ENCODE measurements at places on chromosomes 5 and 9.

- DNase-seq: no peak
Measured at GRCh38 chr5:152622628-152623027, 217.5 kb upstream of the NMUR2 start.

- no peak for DNase-seq
Measured at GRCh38 chr5:143019157-143019556, 249.0 kb downstream of the ARHGAP26 start.

DNA sequence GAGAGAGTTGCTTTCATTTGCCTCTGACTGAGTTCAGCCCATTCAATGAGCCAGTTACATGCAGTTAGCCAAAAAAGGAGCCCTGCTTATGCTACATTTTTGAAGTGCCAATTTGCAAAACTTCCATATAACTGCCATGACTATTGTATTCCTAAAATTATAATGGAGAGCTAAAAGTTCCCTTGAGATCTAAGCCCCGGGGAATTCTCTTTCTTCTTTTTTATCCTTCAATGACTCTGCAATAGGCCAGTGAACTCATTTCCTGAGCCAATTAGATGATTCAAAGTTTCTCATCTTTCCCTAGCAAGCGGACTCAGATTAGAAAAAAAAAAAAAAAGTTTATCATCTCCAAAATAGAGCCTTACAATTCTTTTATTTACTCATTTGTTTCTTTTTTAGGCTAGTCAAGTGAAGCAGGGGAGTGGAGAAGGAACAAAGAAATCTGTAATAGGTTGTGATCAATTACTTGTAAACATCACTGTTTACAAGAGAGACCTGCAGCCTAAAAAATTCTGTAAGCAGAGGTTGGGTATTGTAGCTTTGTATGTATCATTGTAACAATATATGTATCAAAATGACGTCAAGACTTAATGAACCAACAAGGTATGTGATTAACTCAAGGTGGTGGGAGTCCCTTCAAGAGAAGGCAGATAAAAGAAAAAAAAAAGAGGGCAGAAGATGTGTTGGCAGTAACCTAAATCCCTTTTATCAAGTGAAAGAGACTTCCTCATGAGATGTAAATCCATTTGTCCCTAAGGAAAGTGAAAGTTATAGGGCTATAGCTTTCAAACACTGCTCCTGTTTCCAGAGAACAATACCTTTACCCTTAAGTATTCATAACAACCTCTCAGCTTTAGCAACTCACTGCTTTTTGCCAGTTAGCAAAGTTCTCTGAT lies 48.7 kb upstream of the HOMER1 start:
- peak; percentile 82 for DNase-seq

DNA sequence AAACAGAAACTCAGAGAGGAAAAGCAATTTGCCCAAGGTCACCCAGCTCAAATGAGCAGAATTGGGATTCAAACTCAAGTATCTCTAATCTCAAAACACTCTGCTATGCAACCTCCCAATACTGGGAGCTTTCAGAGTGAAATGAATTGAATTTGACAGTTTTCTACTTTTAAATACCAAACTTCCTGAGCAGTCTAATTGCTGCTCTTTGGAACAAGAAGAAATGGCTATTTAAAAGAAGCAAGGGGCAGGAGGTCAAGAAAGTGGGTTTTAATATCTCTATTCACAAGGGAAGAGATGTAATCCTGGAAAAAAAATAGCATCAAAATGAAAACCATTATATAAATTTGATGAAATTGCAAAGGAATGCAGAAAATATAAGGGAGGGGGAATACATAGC lies 142.6 kb downstream of the INSYN2B start:
- DNase-seq: no peak

- no peak for DNase-seq
Measured at GRCh38 chr9:114096041-114096511, 3.0 kb downstream of the KIF12 start.

DNA sequence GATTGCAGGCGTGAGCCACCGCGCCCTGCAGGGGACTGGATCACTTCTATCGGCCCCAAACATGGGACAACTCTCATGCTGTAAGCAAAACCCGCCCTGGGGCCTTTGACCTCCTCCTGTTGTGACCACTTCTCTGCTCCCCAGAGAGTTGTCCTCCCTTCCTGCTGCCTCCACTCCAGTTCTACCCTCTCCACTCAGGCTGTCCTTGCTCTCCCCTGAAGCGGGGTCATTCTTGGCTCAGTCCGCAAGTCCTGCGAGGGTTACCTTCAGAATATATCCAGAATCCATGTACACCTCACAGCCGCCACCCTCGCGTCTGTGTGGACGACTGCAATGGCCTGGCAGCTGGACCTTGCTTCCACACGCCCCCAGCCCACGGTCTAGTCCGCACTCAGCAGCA lies 273.7 kb downstream of the PBX3 start:
- no peak for DNase-seq

GRCh38 chr5:141683596-141684141 lies 1.6 kb upstream of the ARAP3 start:
- no peak for DNase-seq

DNA sequence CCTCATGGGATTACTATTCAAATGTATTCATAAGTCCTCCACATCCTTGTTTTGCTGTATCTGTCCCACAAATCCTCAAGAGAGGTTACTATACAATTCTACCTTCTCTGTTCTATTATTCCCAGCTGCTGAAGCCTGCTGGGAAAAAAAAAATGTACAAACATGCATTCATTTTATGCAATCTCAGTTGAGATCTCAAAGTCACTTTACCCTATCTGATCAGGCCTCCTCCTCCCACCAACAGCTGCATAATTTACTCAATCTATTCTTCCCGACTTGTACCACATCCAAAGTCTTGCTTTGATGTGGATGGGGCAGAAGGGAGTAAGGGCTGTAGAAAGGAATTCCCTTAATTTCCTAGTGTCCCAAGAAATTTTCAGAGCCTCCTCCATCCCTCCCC lies 28.6 kb downstream of the PSIP1 start:
- no peak for DNase-seq

- DNase-seq: no peak
Measured at GRCh38 chr5:177445917-177446199, 756 bp upstream of the PRR7 start.

DNA sequence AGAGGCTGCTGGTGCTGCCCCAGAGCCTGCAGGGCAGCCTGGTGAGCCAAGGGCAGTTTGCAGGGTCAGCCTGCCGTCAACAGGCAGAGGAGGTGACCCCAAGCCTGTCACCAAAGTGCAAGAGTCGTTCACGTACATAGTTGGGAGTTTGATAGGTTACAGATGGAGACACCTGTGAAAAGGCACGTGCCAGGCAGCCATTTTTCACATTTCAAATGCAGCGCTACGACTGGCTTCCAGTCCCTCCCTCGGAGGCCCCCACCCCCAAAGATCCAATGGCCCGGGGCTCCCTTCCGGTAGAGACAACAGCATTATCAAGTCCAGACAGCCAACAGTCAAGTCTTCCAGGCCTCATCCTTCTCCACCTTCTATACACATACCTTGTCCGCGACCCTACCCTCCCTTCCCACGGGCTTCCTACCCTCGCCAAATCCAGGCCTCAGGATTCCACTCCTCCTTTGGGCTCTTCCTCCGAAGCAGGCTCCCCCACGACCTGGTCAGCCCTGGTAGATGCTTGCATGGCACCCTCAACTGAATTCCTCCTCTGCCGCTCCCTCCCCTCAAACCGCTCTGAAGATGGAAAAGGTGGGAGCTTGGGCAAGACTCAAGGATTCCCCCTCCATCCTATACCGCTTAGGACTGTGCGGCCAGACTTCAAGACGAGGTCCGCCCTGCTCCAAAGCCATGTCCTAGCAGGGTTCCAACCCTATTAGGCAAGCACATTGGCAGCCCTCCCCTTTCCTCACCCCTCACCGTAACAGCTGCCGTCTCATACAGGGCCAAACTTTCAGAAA lies 13.2 kb downstream of the HNRNPH1 start:
- DNase-seq: no peak

DNA sequence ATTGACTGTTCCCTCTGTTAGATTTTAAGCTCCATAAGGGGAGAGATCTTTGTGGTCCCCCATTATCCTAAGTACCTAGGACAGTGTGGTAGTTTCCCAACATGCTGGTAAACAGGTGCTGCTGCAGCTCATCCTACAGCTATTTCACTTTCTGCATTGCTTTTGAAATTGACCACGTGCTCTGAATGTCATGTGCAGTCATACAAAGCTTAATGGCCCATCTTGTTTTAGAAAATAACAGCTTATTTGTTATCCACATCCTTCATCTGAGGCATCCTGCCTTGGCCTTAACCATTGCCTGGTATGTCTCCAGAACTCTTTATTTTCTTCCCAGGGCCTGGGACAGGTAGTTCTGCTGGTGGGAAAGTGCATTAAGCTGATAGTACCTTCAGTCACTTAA lies 14.7 kb downstream of the PIK3R1 start:
- no peak for DNase-seq

DNA sequence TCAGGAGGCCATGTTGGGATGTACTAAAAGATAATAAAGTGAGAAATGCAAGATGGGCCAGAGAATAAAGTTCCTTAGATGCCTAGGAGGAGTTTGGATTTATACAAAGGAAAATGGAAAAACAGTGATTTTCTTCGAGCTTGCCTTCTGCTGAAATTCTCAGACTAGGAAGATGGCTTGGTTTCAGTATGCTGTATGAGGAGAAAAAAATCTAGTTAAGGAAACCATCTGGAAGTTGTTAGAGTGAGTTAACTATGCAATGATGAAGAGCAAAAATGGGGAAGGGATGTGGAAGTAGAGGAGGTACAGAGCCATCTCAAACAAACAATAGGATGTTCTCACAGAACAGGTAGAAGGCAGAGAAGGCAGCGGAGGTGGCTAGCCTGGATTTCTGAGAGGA lies 162.9 kb upstream of the FTMT start:
- no peak for DNase-seq

DNA sequence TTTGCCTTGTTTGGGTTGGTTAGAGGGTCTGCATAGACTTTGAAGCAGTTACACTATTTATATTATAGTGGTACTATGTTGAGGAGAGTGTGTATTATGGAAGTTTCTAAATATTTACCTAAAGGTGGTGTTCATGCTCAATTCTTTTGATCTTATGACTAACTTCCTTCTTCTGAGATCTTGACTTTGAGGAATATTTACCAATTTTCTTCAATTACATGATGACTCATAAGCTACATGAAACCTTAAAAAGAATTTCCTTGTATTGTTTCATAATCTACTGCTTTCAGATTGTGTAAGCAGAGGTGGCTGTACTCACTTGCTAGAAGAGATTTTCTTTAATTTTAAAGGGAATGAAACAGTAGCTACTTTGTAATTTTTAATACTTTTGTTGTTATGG lies 276.1 kb downstream of the TAF11L14 start:
- DNase-seq: peak; percentile 6

- DNase-seq: peak; percentile 55
Measured at GRCh38 chr5:14447958-14448911, 133.4 kb upstream of the OTULINL start.

DNA sequence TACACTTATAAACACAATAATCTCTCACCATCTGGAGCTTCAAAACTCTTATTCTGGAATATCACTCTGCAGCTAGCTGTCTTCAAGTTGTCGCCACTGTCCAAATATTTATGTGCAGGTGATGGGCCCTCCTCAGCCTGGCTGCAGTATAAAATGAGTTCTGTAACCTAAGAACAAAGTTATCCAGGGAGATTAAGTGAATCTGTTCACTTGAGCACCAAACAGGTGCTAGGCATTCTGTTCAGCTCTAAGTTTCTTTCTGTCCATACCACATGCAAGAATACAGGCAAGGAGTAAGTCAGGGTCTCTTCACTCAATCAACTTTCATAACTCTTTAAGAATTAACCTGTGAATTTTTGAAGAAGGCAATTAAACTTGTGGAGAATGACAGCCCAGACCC lies 344.1 kb downstream of the PLK2 start:
- no peak for DNase-seq

- no peak for DNase-seq
Measured at GRCh38 chr5:78811866-78812265, 163.3 kb upstream of the LHFPL2 start.

DNA sequence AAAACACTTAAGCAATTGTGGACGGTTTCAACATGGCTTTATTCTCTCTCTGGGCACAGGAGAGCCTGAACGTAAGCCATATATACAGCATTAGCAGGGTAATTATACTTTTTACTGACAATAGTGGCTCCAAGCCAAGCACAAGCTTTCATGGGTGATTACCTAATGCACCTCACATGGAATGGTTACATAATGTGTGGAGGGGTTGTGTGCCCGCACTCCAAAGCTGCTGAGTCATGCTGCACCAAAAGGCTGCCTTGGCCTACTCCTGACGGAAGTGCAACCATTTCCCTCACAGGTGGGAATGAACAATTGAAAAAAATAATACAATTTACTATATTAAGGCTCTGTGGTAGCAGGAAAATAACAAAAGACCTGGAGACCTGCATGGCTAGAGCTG lies 86.5 kb upstream of the ATP10B start:
- no peak for DNase-seq

GRCh38 chr9:91023741-91024140 lies 222.1 kb downstream of the SYK start:
- no peak for DNase-seq

- DNase-seq: peak; percentile 45
Measured at GRCh38 chr9:134778841-134779411, 101.7 kb upstream of the FCN2 start.

GRCh38 chr5:30343707-30344106 lies 849.8 kb upstream of the CDH6 start:
- DNase-seq: no peak

- no peak for DNase-seq
Measured at GRCh38 chr9:136328011-136328621, 777 bp downstream of the GPSM1 start.

GRCh38 chr9:125755340-125755739 lies 8.2 kb downstream of the PBX3 start:
- no peak for DNase-seq

DNA sequence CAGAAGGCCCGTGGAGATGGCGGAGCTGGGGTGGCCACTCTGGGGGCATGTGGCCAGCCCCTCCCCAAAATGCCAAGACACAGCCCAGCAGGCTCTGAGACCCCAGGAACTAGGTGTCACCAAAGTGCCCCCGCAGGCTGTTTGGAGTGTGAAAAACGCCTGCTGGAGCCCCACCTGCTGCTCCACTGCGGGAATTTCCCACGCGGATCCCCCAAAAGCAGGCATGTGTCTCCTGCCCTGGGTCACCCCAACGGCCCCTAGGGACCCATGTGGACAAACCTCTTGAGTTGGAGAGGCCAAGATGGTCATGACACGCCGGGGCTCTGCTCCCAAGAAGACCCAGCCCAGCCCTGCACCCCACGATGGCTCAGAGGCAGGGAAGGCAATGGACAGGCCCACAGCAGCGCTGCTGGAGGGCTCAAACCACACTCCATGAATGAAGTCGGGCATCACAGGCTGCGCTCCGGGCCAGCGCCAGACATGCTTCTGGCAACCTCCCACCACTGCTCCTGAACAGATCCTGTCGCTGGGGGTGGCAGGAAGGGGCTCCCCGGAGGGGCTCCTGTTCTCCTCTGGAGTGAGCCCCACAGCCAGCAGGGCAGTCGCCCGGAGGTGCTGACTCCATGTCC lies 15.3 kb downstream of the NOTCH1 start:
- no peak for DNase-seq

Measured in fibroblast of skin of right quadriceps (primary cell).